ENCODE measurements at places on chromosomes 5 and 9.

DNA sequence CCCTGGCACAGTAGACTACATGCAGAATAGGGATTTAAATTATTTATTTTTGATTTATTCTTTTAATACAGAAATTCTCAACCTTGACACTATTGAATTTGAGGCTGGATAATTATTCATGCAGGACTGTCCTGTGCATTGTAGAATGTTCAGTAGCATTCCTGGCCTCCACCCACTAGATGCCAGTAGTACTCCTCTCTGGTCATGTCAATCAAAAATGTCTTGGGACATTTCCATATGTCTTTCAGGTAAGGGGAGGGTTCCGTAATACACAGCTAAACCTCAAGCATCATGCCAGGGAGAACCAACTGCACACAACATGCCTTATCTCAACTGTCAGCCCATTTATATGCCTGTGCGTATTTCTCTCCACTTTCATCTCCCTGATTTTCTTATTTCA, 231.8 kb downstream of the BRINP1 start:
- DNase-seq, result no peak

- DNase-seq, result no peak
Observed at GRCh38 chr5:43161244-43161643, 30.8 kb upstream of the NIM1K start.

DNA sequence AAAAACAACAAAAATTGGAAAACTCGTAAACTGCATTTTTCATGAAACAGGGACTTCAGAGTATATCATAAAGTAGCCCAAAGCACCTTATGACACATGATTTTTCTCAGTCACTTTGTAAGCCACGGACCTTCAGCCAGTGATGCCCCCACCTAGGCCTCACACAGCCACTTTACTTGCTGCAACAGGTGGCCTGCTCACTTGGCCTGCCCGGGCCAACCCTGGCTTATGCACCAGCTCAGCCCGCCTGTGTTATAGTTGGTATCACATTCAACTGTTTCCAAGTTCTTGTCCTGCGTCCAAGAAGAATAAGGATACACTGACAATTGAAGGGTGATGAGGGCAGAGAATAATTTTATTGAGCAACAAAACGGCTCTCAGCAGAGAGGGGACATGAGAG, 219.2 kb downstream of the FER start:
- no peak for DNase-seq

- no peak for DNase-seq
Observed at GRCh38 chr5:69129413-69129812, 35.6 kb downstream of the SLC30A5 start.

DNA sequence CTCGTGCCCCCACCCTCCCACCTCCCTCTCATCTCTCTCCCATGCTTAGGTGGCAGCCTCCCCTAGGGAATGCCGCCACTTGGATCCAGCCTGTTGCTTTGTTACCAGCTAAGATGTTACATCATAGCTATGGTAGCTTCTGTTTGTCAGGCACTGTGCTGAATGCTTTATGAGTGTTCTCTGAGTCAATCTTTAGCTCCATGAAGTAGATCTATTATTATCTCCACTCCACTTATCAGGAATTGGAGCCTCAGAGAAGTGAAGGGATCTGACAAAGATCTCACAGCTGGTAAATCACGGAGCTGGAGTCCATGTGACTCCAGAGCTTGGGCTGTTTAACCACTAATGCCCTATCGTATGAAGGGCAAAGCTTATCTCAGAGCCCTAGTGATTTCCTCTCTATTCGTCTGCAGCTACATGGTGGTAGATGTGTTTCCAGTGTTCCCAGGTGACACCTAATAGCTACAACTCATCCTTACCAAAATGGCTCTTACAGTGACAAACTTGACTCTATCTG, 54.1 kb downstream of the GARNL3 start:
- DNase-seq, result no peak

- no peak for DNase-seq
Observed at GRCh38 chr5:53575831-53576230, 15.4 kb downstream of the NDUFS4 start.

DNA sequence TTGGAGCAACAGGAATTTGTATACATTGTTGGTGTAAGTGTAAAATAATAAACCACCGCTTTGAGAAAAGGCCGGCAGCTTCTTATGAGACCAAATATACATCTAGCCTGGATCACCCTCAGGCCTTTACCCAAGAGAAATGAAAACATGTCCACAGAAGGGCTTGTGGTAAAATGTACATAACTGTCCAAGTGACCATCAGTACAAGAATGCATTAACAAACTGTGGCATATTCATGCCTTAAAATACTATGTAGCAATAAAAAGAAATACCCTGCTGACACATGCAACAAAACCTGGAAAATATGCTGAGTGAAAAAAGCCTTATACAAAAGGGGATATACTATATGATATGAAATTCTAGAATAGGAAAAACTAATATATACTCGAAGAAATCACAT, 311.9 kb upstream of the TRPC7 start:
- DNase-seq, result no peak

- DNase-seq, result no peak
Observed at GRCh38 chr5:13553896-13554295, 390.6 kb downstream of the DNAH5 start.

GRCh38 chr9:105044518-105044917, 116.6 kb upstream of the ABCA1 start:
- DNase-seq, result no peak

DNA sequence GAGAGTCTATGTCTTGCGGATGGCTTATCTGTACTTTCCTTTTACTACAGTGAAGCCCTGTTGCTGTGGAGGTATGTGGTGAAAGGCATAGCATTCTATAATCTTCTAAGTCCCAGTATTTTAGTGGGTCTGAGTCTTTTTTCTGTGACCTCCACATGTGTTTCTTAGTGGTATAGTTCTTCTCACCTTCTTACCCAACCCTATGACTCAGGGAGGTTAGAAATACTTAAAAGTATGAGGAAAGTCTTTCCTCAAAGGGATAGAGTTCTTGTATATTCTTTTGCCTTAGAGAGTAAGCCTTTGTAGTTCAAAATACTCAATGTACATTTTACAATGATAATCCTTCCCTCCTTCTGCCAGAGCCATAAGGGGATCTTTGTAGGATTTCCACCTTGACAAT, 621.9 kb upstream of the CTNND2 start:
- DNase-seq, result no peak
